ENCODE measurements at places on chromosomes 7 and 10.

GRCh38 chr10:6885284-6885683, 305.2 kb upstream of the PRKCQ start:
- no peak for DNase-seq

GRCh38 chr10:102327641-102328040, 67.9 kb upstream of the NFKB2 start:
- no peak for DNase-seq

GRCh38 chr10:102713539-102713813, 721 bp downstream of the ARL3 start:
- no peak for DNase-seq

DNA sequence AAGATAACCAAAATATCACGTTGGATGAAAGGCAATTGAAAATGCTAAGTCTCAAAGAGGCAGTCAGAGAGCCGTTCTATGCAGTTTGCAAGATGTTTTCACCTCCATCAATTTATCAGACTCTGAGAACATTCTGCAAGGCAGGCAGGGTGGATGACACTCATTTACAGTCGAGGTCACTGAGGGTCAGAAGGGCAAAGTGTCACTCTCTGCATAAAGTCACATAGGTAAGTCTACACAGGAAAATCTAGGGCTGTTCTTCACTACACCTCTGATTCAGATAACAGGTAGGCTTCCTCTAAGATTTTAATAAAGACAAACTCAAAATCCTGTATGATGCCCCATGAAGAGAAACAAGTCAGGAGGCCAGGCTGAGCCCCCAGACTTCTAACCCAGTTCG, 1.4 kb upstream of the PLEKHA1 start:
- no peak for DNase-seq

DNA sequence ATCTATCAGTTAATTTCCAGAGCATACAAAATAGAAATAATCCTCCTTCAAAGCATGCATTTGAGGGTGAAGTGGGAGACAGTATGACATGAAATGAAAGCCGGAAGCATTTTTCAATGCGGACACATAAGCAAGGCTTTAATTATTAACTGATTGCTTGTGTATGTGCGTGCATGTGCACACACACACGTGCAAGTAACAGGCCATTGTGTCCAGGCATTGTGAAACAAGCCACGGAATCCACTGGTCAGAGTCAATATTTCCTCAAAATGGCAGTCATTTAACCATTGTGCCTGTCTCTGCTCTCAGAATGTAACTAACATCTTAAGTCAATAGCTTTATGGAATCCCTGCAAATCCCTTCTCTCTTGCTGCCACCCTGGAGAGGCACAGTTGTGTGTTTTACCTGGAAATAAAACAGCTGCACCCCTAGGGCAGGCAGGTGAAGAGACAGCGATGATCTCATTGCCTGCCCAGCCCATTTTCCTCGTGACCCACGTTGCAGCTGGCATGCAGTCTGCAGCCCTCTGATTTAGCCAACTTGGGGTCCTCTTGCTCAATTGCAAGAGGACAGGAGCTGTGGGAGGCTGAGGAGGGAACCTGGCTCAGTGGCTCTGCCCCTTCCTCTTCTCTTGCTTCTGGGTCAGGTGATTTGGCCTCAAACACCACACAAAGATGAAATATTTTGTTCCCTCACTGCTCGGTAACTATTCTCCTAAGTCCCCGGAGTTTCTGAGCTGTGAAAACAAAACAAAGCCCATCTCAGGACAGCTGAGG, 500.9 kb upstream of the ZMIZ1 start:
- no peak for DNase-seq

DNA sequence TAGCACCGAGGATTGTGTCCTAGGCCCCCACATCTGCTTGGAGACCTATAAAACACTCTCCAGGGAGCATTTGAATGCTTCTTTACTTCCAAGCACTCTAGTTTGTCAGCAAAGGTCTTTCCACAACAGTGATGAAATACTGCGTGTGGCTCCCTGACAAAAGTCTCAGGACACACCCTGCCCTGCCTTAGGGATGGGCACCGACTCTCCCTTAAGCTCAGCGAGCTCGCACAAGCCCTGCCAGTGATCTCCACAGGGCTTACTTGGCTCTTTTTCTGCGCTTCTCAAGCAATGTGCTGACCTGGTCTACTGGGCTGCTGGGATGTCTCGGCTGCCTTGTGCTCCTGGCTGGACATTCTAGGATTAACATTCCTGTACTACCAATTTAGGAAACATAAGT, 84.3 kb upstream of the MPP7 start:
- DNase-seq = no peak

DNA sequence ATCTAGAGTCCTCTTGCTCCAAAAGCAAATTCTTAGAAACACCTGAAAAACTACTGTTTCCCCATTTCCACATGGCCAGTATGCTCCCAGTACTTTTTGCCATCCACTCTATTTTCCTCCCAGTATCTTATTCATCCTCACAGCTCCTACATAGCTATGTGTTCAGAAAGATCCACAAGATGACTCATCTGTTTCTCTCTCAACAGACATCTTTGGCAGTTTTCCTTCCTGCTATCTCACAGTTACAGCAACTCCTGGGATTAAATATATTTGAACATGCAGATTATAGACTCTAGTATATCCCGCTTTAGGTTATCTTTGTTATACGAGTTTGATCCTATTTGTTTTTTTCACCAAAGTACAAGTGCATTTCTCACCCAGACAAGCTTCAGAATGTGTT, 675.6 kb upstream of the POT1 start:
- no peak for DNase-seq

GRCh38 chr10:12806228-12807095, 195.1 kb downstream of the CCDC3 start:
- no peak for DNase-seq

DNA sequence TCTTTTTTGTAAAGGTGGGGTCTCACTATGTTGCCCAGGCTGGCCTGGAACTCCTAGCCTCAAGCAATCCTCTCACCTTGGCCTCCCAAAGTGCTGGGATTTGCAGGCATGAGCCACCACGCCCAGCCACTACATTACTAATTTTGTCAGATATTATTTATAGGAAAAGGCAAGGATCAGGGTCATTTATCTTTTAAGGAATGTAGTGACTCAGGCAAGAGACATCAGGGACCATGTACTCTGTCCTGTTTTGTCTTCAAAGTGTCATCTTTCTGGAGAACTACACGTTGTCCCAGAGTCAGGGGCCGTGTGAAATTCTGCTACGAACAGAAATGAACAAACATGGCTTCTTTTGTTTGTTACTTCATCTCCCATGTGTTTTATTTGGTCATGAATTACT, 105.3 kb downstream of the NPTX2 start:
- no peak for DNase-seq

DNA sequence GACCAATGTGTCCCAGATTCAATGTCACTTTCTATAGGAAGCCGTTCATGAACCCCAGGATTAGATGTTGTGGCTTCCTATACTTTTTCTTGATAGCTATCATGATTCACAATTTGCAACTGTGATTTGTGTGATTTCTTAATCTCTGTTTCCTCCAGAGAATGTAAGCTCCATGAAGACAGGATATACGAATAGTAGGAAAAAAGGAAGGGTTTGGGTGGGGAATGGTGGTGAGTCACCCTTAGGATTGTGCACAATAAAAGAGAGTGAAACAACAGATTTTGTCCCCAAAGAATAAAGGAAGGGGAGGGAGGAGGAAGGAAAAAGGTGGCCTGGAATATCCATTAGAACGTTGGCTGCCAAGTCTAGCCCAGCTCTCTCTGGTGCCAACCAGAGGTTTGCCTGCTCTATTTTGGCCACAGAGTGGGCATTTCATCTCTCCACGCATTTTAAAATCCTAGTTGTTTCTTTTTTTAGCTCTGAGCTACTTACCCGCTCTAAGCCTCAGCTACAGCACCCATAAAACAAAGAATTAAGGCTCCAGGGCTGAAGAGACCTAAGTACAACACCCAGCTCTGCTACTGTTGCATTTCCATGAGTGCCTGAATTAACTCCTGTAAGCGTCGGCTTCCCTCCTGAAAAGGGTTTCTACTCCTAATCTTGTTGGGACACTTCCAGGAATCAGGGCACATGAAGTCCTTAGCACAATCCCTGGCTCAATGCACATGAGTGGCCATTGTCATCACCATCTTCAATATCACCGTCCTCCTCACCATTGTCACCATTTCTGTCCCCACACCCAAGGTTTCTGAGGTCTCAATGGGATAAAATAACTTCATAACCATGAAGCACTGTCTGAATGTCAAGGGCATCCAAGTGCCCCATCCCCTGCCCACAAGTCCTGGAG, 3.5 kb downstream of the HK1 start:
- DNase-seq = no peak

DNA sequence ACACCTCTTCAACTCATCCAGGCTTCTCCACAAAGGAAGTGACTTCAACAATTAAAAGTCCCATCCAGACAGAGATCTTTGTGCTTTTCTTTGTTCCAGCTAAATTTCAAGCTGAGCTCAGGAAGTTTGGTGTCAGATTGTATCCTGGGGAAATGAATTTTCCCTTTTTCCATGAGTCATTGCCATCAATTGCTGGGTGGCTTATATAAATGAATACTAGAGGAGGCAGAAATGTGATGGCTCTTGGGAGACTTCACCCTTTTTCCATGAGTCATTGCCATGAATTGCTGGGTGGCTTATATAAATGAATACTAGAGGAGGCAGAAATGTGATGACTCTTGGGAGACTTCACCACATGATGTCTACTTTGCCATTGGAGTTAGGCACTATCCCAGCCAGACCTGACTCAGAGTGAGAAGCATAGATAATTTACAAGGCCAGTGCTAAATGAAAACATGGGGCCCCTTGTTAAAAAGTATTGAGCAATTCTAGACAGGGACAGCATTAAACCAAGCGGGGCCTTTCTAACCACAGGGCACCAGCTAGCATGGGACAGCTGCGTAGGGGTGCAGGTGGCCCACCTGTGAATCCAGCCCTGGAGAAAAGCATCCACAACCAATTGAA, 339.2 kb upstream of the PODXL start:
- DNase-seq = peak; percentile 42

DNA sequence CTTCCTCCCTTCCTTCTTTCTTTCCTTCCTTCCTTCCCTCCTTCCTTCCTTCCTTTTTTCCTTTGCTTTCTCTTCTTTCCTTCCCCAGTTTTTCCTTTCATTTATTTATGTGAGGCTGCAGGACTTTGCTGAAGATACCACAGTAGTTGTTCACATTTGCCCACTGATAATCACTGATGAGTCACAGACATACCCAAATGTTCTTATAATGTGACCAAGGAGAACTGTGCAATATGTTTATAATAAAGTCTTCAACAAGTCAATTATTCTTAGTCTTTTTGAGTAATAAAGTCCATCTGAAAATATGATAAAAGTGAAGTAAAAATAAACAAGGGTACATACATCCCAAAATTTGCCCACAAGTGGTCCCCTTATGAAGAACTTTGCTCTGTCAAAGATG, 159.7 kb downstream of the GNAI1 start:
- DNase-seq = no peak

GRCh38 chr10:30192846-30193608, 133.6 kb upstream of the JCAD start:
- no peak for DNase-seq

DNA sequence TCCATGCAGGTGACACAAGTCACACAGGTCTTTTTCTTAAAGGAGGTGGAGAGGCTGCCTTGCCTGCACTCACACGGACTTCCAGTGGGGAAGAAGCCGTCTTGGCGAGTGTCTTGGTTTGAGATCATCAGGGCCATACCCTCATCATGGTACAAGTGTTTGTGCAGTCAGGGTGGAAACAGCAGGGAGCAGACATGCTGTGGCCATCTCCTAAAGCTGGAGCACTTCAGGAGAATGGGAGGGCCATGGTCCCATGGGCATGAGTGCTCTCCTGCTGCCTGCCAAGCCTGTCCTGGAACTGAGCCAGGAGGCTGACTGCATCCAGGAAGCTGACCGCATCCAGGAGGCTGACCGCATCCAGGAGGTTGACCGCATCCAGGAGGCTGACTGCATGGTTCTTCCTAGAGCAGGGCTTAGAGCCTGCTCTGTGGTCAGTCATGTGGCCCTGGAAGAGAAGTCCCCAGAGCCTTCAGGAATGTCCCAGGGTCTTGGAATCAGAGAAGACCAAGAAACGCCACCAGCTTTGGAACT, 98.4 kb downstream of the ADARB2 start:
- no peak for DNase-seq

DNA sequence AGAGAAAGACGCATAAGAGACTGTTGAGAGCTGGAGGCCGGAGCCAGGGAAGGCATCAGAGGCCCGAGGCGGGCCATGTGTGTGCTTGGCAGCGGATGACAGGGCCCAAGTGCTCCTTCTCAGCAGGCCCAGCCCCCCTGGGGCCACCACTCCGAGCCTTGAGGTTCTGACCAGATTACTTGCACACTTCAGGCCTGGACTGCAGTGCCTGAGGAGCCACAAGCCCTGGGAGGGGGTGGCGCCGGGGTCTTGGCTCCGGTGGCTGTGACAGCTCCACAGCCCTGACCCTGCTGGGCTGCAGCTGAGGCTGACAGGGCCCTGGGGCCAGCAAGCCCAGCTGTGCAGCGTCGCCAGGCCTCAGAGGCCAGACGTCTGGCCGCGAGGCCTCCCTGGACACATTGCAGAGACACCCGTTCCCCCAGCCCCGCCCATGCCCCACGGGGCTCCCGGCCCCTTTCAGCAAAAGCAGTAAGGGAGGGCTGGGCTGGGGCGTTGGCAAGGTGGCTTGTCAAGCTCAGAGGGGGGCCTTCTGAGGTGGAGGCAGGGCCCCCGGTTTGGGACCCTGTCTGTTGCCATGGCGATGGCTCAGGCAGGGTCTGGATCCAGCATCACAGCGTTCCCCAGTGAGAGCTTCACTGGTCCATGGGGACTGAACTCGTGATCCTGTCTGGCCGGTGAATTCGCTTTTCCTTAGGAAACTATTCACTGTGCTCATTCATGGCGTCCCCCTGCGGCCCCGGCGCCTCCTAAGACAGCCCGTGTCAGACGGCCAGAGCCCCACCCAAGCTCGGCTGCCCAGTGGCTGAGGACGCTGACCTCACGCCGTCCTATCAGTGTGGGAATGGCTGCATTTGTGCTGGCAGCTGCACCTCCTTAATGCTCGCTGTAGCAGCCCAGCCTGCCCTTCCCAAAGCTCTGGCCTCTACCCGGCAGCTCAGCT, 5.7 kb downstream of the ELN start:
- DNase-seq = peak; percentile 36

DNA sequence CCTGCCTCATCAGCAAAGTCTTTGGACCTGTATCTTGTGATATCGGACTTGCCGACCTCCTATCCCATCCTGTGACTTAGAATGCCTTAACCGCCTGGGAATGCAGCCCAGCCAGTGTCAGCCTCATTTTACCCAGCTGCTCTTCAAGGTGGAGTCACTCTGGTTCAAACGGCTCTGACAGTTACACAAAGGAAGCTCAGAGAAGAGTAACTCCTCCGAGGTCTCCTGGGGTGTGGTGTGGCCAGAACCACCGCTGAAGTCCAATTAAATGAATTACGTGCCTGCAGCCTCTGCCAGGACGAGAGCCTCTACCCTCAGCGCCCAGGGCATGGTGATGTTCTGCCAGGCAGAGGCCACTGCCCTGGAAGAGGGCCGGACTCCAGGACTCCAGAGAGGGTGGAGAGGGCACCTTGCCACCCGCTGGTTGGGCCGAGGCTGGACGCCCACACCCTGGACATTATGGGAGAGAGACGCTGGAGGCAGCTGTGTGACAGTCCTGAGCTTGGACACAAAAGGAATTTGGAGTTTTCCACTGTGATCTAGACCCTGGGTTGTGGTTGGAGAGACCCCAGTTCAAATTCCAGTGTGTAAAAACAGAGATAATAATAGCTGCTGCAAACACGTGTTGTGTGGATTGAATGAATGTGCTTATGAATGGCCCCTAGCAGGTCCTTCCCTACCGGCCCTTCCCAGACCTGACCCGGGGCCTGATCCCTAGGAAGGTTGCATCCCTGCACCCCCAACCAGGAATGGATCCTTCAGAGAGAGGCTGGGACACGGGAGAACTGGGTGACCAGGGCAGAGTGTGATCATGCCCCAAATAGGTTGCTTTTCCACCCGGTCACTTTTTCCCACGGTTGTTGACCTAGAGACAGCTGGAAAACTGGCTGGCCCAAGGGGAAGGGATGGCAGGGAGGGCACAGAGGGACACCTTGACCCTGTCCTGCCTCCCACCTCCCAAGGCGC, 37.8 kb upstream of the FZD9 start:
- no peak for DNase-seq
